Activated naive CD4-positive, alpha-beta T cell treated with anti-CD3 and anti-CD28 coated beads, Interleukin-2, amount 50 U/mL, for 16 hours (primary cell): ENCODE measurements at places on chromosomes 13 and 19.

GRCh38 chr19:13215572-13216380, 65.6 kb downstream of the IER2 start:
- no peak for DNase-seq

GRCh38 chr19:2309734-2310362, 1.9 kb upstream of the LINGO3 start:
- DNase-seq = no peak

GRCh38 chr13:66778461-66778860, 451.7 kb downstream of the PCDH9 start:
- no peak for DNase-seq

DNA sequence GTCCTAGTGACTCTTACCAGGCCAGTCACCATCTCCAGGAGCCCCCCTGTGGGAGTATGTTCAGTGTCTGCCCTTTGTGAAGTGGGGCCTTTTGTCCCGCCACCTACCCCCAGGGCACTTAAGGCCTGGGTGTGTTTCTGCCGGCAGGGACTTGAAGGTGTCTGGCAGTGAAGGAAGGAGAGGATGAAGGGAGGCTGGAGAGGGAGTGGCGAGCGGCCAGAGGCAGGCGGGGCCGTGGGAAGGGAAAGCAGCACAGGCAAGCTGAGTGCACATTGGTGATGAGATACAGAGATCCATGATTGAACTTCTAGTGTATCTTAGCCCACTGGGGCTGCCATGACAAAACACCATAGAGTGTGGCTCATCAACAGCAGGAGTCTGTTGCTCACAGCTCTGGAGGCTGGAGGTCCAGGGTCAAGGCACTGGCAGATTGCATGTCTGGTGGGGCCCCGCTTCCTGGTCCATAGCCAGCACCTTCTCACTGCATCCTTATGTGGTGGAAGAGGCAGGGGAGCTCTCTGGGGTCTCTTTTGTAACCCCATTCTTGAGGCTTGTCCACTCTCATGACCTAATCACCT, 17.5 kb downstream of the CUL4A start:
- no peak for DNase-seq

- no peak for DNase-seq
Measured at GRCh38 chr19:29625186-29625651, 19.1 kb downstream of the POP4 start.

GRCh38 chr19:46076951-46077814, 36.4 kb upstream of the IGFL4 start:
- peak; percentile 29 for DNase-seq

DNA sequence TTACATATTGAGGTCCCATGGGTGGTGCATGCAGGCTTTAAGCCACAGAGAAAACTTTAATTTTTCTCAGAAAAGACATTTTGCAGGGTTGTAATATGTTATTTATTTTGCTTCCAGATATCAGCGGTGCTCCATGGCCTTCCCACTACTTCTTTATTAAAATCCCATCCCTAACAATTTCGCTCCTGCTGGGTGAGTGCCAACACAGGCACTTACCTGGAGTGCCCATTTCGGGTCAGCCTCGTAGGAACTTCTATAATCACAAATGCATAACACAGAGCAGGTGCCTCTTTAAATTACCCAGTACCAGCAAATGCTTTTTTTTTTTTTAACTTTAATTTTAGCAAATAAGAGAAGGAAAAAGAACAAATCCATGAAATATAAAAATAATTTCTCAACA, 86.4 kb downstream of the EFNB2 start:
- DNase-seq = no peak

DNA sequence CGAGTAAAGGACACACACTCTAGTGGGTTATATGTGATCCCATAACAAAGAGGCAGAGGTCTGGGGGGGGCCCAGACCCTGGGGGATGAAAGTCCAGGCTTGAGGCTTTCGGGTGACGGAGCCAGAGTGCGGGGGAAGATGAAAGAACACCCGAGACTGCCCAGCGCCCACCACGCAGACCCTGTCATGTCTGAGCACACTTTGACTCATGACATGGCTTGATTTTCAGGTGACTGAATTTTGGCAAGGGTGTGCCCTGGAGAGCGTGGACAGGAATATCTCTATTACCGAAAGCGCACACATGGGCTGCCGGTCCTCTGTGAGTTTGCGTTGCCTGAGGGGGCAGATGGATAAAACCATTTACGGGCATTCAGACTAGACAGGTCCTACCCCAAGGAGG, 192.0 kb upstream of the SOX1 start:
- DNase-seq = no peak

DNA sequence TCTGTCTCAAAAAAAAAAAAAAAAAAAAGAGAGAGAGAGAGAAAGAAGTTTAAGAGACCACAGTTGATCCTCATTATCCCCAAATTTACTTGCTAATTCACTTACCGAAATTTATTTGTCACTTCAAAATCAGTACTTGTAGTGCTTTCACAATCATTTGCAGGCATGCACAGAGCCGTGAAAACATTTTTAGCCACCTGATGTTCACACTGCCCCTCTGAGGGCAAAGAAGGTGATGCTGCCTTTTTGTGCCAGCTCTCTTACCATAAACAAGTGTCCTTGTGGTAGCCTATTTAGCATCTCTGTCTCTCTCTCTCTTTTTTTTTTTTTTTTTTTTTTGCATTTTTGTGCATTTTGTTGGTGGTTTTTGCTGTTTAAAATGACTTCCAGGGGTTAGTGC, 24.1 kb upstream of the CASP14 start:
- DNase-seq = no peak

GRCh38 chr13:43770871-43771270, 15.9 kb downstream of the ENOX1 start:
- DNase-seq = no peak

- DNase-seq = no peak
Measured at GRCh38 chr13:101332583-101332982, 83.7 kb downstream of the NALCN start.

DNA sequence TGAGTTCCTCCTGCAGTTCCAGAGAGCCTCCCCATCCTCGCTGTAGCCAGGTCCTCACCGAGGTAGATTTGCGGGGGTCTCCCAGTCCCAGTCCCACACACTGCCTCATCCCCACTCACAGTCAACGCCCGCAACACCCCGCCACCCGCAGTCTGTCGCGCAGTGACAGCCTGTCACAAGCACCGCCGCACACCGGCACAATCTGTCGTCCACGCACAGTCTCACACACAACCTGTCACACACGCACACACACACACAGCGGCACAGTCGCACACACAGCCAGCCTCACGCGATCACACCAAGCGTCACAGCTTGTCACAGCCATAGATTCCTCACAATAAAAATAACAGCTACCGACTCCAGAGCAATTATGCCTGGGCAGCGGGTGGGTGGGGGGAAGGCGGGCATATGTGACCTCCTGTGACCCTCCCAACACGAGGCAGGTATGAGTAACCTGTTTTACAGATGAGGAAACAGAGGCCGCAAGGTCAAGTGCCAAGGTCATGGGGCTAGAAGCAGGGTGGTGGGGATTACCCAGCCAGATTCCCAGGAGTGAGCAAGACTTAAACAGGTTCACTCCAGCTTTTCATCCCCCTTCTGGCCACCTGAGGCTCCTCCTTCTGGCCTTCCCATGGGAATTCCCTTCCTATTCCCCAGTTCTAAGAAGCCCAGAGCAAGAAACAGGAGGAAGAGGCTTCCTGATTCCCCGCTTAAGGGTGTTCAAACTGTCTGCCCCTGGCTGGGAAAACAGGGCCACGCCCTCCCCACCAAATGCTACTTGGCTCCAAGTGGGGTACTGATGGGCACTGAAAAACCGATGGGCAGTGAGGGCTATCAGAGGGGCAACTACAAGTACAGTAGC, 13.9 kb downstream of the NFIX start:
- no peak for DNase-seq

GRCh38 chr19:47309608-47310007, at the start of gene C5AR1:
Gene C5AR1, plus strand, starts transcription at chr19:47309861. Its CDS starts 35 bp downstream, at chr19:47309896.
- DNase-seq = no peak

DNA sequence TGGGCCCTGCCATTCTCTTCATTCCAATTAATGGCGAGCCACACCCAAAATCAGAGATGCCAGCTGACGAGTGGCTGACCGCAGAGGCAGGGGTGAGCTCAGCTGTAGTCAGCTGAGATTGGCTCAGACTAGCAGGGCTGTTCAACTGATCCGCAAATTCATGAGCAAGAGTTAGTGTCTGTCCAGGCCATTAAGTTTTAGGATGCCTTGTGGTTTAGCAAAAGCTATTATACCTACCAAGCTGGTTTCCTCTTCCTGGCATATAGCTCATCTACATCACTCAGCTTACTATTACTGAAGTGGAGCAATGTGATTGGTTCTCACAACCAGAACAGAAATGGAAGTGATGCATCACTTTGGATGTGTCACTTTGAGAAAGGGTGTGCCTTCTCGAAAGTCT, 148.7 kb downstream of the NALCN start:
- no peak for DNase-seq

- no peak for DNase-seq
Measured at GRCh38 chr13:99353836-99354235, 46.6 kb upstream of the GPR183 start.
